ENCODE measurements at places on chromosomes 2 and 18.

DNA sequence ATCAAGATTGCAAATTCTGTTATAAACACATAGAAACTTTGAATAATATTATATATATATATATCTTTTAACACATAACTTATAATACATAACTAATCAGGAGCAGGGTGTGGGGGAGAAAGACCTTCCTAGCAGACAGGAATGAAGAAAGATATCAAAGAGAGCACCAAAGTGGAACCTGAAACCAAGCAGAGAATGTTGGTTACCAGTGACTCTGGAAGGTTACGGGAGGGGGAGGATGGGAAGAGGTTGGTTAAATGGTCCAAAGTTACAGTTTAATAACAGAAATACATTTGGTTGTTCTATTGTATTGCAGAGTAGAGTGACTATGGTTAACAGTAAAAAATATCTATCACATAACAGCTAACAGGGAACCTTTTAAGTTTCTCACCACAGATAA, 366.7 kb downstream of the LRRTM4 start:
- no peak for DNase-seq

GRCh38 chr18:42038936-42039335, 83.9 kb downstream of the PIK3C3 start:
- DNase-seq = no peak

- DNase-seq = no peak
Measured at GRCh38 chr2:15275346-15275745, 285.8 kb downstream of the NBAS start.

DNA sequence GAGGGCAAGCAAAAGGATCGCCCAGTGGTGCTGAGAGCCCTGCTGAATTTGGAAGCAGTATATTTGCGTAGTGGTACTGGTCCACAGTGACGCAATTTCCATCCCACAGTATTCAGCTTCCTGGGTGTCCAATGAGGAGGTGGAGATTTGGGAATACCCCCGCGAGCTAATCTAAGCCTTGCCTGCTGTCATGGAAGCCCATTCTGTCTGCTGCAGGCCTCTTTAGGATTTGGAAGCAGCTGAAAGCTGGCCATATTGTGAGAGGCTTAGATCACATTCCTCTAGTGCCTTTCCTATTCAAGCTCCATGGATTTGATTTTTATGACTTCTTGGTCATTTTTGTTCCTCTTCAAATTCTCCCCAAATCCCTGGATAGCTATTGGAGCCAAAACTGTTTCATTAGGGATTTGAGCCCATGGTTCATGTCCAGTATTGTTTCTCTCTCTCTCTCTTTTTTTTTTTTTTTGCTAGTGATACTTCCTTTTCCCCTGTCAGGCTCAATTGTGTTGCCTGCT, 22.3 kb upstream of the DYNC2LI1 start:
- no peak for DNase-seq

DNA sequence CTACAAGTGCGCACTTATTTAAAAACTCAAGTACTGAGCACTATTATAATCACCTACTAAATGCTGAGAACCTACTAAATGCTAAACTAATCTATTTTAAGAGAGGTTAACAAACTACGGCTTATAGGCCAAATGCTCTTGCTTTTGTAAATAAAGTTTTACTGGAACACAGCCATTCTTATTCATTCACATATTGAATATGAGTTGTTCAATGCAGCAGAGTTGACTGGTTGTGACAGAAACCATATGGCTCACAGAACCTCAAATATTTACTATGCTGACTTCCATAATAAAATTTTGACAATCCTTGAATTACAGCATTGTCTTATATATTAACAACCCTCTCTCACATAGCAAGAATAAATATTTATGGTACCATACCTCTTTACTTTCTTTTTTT, 103.2 kb downstream of the ZNF521 start:
- no peak for DNase-seq

GRCh38 chr2:136210455-136210805, 92.5 kb upstream of the CXCR4 start:
- DNase-seq = no peak

DNA sequence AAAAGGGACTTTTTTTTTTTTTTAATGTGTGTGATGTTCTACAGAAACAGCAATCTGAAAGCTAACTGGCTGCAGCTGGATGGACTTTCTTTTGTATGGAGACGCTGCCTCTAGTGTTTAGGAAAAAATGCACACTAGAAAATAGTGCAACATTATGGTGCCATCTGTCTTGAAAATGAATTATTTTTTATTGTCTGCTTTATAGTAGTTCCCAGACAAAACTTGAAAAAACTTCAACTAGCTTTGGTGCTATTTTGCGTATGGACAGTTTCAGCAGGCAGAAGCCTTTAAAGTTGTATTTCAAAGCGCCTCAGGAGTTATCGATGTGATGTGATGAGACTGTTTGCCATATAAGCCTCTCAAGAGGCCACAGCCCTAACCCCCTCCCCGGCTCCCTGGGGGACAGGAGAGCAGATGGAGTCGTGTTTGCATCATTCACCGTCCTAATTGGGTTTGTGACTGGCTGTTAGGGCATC, 86.9 kb downstream of the LTBP1 start:
- DNase-seq = no peak

- DNase-seq = no peak
Measured at GRCh38 chr2:231928481-231928880, 2.3 kb upstream of the NPPC start.

GRCh38 chr2:147108548-147108947, 736.3 kb upstream of the ACVR2A start:
- no peak for DNase-seq

DNA sequence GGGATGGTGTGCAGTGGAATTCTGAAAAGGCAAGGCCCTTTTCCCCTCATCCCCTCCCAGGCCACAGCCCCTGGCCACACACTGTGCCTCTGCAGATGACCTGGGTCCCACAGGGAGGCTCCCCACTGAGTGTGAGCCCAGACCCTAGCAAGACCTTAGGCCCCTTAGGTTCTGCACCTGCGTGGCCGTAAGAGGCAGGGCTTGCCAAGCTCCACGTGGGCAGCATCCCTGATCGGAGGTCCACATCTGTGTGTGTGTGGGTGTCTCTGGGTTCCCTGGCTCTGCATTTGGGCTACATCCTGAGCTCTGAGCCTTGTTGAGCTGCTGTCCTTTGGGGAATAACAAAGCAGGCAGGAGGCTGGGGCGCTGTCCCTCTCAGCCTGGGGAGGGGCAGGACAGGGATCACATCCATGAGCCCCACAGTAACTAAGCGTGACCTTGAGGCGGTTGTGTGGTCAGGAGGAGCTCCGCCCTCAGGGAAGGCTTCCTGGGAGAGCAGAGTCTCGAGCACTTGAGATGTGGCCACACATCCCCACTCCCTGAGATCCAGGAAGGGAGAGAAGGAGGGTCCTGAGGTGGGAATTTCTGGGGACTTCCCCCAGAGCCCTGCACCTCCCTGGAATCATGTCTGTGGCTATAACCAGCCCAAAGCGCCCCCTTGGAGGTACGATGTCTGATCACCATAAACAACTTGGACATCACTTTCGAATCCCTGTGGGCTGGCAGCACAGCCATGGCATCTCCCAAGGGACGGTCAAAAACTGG, 84.8 kb downstream of the STPG4 start:
- DNase-seq = no peak

GRCh38 chr2:162166174-162166573, 14.1 kb upstream of the GCG start:
- no peak for DNase-seq

DNA sequence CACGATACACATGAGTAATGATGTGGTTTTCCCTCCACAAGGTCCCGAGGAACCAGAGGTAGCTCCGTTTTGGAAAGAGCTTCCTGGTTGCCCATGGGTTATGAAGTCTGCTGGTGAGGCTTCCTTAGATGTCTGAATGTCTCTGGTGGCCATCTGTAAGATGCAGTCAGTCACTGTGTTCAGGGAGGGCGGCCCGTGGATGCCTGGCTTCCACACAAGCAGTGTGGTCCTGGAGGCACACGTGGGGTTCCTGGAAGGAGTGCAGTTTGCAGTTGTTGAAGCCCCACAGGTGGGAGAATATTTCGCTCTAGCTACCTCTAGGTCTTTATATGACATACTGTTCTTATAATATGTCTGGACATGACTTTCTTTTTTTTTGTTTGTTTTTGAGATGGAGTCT, 209.0 kb downstream of the FAM210A start:
- no peak for DNase-seq

DNA sequence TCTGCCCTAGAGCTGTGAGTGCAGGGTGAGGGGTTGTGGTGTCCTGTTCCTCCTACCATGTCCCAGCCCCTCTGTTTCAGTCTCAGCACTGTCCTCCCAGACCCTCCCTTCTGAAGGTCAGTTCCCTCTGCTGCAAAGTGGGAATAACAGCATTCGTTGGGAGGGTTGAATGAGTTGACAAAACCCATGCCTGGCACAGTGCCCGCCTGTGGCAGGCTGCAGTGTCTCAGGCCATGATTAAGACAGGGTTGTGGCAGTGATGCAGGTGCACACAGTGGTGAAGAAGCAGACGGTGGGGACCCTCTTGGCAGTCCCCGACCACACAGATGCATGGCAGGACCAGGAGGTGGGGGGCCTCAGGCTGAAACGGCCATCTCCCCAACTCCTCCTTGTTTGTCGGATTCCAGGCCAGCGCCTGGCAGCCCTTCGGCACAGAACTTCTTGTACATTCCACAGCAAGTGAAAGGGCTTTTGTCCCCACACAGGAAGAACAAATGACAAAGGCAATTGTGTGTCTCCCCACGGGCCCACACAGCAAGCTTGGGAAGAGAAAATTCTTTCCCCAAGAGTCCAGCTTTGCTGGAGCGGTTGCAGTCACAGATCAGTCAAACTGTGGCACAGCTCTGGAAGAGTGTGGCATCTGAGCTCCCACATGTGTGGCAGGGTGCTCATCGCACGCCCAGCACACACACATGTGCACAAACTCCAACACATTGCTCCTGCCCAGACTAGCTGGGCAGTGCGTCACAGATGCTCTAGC, 92.0 kb upstream of the MSH2 start:
- no peak for DNase-seq

GRCh38 chr2:217680381-217680780, 322.4 kb downstream of the TNS1 start:
- DNase-seq = no peak

GRCh38 chr2:171180229-171180930, 19.7 kb upstream of the TLK1 start:
- DNase-seq = no peak

- no peak for DNase-seq
Measured at GRCh38 chr2:127104881-127105655, 1.9 kb downstream of the BIN1 start.

DNA sequence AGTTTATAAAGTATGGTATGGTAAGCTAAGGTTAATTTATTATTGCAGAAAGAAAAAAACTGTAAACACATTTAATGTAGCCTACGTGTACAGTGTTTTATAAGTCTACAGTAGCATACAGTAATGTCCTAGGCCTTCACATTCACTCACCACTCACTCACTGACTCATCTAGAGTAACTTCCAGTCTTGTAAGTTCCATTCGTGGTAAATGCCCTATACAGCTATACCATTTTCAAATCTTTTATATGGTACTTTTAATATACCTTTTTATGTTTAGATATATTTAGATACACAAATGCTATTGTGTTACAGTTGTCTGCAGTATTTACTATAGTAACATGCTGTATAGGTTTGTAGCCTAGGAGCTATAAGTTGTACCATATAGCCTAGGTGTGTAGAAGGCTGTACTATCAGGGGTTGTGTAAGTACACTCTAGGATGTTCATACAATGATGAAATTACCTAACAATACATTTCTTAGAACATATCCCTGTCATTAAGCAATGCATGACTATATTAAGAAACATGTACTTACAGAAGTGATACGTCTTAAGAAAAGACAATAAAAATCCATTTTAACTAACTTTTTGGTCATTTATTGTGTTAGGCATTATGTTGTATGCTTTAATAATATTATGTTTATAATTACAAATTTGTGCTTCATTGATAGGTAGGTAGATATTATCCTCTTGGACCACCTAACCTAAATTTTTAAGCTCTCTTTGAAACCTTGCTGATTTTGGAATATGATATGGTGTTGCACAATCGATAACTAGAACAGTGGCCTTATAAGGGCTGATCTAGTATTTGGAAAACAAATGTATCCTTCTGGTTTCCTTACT, 51.9 kb downstream of the VRK2 start:
- no peak for DNase-seq

- DNase-seq = no peak
Measured at GRCh38 chr2:58146707-58147106, 94.4 kb downstream of the FANCL start.

DNA sequence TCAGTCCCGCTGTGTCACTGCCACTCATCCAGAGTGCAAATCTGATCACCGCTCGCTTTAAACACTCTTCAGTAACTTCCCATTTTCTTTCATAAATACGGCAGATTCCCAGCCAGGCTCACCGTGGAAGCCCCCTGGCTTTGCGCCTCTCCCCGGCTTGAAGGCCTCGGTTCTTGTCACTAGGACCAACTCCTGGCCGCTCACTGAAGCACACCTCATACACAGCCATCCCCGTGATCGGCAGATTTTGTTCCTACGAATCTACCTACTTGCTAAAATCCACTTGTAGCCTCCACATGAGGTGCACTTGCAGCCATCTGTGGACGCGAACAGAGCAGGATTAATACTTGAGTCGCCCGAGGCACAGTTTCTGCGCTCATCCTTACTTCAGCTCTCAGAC, 462.4 kb upstream of the MYT1L start:
- DNase-seq = no peak

DNA sequence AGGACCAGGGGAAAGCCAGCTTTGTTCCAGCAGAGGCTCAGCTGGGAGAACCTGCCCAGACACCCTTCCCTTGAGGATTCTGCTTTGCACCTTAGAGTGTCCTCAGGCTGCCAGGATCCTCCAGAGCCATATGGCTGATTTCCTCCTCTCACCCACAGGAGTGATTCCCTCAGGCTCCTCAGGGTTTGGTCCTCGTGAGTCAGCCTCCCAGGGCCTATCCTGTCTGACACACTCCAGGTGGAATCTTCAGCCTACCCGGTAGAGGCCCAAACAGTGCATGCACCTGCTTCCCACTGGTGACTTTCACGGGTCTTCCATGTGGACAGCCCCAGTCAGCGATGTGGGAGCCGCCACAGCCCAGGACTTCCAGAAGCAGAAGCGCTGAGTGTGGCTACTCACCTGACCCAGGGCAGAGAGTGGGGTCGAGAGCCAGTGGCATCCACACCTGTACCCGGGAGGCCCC, 73.3 kb downstream of the TFCP2L1 start:
- no peak for DNase-seq

GRCh38 chr2:9364791-9365497, 58.4 kb downstream of the ITGB1BP1 start:
- DNase-seq = no peak

GRCh38 chr2:175817221-175817620, 184.8 kb downstream of the LNPK start:
- DNase-seq = no peak

DNA sequence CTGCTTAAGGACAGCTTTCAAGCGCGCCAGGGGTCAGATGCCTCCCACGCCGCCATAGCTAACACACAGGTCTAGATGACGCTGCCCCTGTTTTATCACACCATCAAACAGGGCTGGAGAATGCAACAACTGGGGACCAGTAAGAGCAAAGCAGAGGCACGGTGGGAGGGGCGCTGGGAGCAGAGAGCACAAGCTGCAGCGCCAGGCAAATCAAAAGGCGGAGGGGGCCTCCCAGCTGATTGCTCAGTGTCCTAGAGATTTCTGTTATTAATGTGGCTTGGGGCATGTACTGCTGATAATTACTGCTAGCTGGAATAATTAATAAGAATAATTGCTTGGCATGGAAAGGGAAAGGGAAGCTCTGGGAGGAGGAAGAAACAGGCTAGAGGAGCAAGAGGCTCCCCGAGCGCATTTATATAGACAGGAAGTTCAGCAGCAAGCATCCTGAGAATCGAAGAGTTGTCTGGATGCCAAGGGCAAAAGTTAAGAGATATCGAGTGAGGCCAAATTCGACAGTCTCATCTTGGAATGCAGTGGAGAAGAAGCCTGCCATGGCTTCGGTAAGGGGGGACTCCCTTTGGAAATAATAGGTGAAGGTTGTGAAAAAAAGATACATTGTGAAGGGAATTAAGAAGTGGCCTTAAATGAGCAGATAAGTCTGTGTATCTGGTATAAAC, 104.5 kb upstream of the ZNF521 start:
- DNase-seq = no peak

Measured in cortex of kidney (tissue), 1 donor.